ENCODE measurements at places on chromosomes 12 and 14. TPM values are rescaled to one million over a fixed set of nuclear protein-coding genes. Genes with fewer than 3 reads are reported as not detected.

Gene IQSEC3
- 0.17 TPM for total RNA-seq

Gene A2M
- total RNA-seq = 10.1 TPM

Gene KRT82
- total RNA-seq = not detected

Gene VRTN
- not detected for total RNA-seq

Gene EML5
- total RNA-seq = 0.32 TPM

Gene DIO2
- 11.5 TPM for total RNA-seq

Gene SMARCC2
- 46.7 TPM for total RNA-seq

Gene SERPINA6
- total RNA-seq = not detected

Gene TAS2R8
- not detected for total RNA-seq

Gene PWP1
- 74.1 TPM for total RNA-seq
